ENCODE measurements at places on chromosomes 6 and 20.

GRCh38 chr20:44997171-44997570 is 30.9 kb downstream of the STK4 start:
- DNase-seq = no peak

DNA sequence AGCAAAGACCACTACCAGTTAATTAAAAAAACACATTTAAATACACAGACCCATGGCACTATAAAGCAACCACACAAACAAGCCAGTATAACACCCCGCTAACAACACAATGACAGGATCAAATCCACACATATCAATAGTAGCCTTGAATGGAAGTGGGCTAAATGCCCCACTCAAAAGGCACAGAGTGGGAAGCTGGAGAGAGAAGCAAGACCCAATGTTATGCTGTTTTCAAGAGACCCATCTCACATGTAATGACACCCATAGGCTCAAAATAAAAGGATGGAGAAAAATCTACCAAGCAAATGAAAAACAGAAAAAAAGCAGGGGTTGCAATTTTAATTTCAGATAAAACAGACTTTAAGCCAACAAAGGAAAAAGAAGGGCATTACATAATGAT is 125.4 kb upstream of the PTCHD4 start:
- DNase-seq = no peak

DNA sequence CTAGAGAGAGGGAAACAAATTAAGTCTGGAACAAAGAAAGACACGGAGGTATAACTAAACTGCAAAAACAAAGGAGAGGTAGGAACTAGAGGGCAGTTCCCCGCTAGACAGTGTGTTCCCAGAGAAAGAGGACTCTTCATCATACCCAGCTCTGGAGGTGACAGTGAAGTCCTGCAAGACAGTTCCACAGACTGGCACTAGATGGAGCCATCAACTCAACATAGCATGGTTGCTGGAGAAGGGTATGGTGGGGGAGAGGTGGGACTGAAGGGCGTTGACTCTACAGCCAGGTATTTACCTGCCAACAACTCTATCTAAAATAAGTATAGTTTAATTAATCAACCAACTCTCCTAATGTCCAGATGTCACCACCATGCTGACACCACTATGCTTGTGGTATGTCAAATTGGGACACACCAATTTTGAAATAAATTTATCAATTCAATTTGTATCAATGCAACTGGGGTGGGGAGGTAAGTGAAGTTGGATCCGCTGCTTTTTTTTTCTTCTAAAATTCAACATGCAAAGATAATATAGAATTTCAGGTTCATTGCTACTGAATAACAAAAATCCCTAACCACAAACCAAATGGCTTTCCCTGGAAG is 9.7 kb downstream of the BACH2 start:
- DNase-seq = no peak

DNA sequence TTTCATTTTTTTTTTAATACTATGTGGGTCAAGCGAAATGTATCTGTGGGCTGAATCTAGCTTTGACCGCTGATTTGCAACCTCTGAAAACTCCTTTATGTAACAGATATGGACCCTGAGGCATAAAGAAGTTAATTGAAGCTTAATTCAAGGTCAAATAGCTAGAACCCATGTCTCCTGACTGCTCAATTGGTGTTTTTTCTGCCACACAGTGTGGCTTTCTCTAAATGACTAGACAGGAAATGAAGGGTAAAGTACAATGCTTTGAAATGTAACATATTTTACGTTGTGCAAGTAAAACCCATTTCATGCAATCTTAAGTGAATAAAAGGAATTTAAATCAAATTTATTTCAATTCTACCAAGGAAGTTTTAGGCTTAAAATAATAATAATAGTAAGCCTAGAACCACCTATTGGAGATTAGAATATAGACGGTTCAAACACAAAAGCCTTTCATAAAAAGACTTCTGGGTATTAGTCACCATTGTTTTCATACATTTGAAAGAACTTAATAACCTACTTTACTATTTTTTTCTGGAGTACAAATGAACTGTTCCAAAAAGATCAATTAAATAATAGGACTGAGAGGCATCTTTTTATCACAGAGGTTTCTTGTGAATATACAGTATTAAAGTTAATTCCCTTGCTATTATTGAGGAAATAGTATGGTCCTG is 279.8 kb downstream of the EPHA7 start:
- DNase-seq = no peak

DNA sequence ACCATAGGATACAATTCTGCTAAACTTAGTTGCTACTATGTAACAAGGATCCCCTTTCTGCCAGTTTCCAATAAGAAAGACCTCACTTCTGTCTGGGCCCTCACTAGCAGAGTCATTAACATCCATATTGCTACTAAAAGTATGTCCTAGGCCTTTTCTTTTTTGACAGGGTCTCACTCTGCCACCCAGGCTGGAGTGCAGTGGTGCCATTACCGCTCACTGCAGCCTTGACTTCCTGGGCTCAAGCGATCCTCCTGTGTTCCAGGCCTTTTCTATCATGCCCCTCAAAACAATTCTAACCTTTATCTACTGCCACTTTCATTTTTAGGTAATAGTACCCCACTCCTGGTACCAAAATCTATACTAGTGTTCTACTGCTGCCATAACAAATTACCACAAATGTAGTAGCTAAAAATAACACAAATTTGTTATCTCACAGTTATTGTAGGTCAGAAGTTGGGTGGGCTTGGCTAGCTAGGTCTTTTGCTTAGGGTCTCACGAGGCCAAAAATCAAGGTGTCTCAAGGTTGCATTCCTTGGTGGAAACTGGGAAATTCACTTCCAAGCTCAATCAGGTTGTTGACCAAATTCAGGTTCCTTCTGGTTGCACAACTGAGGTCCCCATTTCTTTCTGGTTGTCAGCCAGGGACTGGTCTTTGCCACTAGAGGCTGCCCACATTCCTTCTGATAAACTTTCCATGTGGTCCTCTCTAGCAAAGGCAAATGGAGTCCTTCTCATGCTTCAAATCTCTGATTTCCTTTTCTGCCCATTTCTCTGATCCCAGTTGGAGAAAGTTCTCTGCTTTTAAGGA is 3.0 kb downstream of the CSNK2A1 start:
- DNase-seq = no peak

DNA sequence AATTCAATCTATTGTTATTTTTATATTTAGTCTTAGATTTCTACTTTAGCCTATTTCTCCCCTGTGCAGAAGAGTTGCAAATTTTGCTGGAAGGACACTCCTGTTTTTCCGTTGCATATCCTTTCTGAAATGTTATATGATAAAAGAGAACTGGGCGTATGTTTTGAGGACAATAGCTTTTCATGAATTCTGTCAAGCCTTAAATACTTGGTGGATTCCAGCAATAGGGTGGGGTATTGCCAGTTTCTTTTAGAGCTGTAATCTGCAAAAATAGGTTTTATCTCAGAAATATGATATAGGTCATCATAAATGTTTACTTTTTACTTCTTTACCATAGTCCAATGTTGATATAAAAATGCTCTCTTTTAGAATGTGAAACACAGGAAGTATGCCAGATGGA is 42.0 kb downstream of the VTA1 start:
- no peak for DNase-seq

DNA sequence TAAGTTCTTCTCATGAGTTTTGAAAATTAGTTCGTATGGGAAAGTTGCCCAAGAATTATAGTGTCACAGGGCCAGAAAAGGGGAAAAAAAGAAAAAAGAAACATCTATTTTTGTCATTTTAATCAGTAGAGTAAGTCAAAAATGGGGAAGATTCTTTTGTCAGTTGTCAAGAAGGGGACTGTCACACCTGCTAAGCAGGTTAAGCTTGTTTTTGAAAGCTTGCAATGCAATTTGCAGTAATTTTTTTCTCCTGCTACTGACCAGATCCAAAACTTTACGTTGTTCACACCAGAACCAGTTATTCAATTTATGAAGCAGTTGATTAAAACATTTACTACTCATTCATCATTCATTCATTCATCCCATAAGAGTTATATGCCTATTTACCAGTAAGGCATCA is 171.4 kb downstream of the SOX4 start:
- no peak for DNase-seq

GRCh38 chr6:54354608-54355007 is 46.4 kb downstream of the TINAG start:
- DNase-seq = no peak

DNA sequence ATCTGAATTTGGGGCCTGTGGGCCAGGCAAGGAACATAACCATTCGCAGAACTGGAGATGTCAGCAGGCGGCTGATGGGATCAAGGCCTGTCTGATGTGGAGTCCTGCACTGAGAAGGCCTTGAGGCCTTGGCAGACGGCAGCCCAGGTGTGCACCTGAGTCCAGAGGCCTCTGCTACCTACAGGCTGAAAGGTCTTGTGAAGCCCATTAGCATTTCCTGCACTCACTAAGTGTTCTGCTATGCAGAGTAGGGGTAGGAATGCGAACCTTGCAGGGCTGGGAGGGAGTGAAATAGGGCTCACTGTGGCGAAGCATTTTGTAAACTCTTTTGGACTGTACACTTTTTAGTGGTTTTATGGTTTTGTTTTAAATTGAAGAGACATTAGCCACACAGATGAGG is 48.3 kb upstream of the RNF24 start:
- DNase-seq = no peak

DNA sequence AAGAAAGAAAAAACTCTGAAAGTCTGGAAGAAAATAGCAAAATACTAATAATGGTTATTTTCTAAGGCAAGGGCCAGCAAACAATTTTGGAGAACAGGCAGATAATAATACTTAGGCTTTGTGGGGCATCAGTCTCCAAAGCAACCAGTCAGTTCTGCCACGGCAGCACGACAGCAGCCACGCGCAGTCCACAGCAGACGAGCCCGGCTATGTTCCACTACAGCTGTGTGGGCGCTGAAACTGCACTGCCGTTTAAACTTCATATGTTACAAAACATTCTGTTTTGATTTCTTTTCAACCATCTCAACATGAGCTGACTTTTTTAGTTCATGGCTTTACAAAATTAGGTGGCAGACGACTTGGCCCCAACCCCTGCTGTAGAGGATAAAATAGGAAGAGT is 29.9 kb downstream of the MRS2 start:
- DNase-seq = no peak

DNA sequence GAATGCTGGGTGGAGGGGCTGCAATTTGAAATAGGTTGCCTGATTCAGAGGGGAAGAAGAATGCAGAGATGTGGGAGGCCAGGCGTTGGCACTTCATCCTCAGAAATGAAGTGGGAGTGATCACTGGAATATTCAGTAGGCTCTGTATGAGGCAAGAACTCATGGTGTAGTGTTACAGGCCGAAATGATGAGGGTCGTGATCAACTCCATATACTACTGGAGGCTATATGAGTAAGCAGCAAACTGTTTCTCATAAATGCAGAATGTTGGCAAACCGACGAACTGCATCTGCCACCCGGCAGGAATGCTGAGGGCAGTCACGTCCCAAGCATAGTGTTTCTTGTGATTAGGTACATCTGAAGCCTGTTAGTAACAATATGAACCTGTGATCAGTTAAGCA is 12.7 kb downstream of the KCNS1 start:
- no peak for DNase-seq

DNA sequence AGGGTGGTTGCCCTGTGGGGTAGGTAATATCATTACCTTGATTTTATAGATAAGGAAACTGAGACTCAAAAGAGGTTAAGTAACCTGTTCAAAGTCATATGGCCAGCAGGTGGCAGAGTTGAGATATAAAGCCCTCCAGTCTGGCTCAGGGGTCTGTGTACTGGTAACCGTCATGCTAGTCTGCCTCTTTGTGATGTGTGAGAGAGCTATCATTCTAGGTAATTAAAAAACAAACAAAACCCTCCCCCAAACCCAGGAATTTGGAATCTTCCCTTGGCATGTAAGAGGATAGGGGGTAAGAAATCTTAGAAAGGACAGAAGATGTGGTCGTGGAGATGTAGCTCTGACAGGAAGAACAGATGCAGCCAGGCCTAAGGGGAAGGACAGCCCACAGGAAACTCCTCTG is 206.0 kb downstream of the CDC5L start:
- peak; percentile 39 for DNase-seq

DNA sequence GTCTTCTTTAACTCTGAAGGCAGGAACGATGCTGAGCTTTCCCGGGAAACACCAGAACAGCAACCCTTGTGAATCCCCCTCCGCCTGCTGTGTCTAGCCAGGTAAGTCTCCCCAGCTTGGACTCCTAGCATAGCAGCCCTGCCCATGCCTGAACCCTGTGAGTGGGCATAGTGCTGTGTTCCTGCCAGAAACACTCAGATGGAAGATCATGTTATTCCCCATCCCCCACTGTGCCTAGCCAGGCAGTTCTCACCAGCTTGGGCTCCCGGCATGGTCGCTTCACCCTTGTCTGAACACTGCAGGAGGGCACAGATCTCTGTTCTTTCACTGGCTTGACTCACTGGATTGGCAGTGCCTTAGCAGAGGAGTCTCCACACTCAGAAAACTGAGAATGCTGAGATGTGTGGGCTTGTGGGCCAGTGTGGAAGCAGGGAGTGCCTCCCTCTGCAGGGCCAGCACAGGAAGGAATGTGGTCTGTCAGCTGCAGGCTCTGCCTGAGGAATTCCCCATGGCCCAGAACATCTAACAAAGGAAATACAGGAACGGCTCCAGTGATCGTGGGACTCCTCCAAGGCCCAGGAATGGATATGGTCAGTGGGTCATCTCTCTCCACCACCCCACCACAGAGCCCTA is 440.1 kb upstream of the ADGRB3 start:
- no peak for DNase-seq

DNA sequence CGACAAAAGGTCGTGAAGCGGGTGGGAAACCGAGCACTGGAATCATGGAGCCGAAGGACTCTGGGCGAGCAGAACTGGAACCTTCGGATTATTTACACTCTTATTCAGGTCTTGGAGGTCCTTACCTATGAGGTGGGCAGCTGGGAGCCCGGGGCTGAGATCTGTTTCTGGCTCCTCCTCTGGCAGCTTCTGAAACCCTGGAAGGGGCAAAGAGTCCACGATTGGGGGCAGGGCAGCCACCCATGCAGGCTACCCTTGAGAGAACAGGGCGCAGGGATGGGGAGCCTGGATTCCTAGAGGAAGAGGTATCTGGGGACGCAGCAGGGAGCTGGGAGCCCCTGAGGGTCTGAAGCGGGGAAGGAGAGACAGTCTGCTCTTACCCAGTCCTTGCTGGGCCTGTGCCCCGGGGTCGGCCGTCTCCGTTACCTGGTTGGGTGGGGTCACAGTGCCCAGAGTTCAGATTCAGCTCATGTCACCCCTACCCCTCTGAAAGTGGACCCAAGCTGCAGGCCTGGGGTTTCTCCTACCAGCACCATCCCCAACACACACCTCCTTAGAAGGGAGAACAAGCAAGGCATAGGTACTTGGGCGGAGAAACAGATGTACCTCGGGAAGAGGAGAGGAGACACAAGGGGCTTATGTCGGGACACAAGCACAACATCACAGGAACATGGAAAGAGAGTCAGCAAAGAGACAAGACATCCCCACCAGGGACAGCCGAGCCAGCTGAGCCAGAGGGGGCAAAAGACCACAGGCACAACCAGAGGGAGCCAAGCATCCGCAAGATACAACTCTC is 592 bp downstream of the LTB start:
- DNase-seq = no peak
